ENCODE measurements at places on chromosomes 16 and 17. TPM values are rescaled to one million over a fixed set of nuclear protein-coding genes. Genes with fewer than 3 reads are reported as not detected.

ARSG gene
- 11.7 TPM for total RNA-seq

PNMT gene
- not detected for total RNA-seq

DHRS7C gene
- not detected for total RNA-seq

SPATA22 gene
- 0.81 TPM for total RNA-seq

VAT1L gene
- not detected for total RNA-seq

GPR142 gene
- total RNA-seq: not detected

IRF8 gene
- 14.7 TPM for total RNA-seq

GRCh38 chr17:39123627-39124026 is 27.8 kb downstream of the PLXDC1 start:
- no peak overlapping the region for H3K4me3 ChIP-seq
- no peaks in the 10 kb centered on the region for H3K4me1 ChIP-seq
- no peaks in the 10 kb centered on the region for H3K27me3 ChIP-seq
- H3K27ac ChIP-seq: no peak overlapping the region
- no peaks in the 10 kb centered on the region for H3K36me3 ChIP-seq
- no peak for DNase-seq

DNA sequence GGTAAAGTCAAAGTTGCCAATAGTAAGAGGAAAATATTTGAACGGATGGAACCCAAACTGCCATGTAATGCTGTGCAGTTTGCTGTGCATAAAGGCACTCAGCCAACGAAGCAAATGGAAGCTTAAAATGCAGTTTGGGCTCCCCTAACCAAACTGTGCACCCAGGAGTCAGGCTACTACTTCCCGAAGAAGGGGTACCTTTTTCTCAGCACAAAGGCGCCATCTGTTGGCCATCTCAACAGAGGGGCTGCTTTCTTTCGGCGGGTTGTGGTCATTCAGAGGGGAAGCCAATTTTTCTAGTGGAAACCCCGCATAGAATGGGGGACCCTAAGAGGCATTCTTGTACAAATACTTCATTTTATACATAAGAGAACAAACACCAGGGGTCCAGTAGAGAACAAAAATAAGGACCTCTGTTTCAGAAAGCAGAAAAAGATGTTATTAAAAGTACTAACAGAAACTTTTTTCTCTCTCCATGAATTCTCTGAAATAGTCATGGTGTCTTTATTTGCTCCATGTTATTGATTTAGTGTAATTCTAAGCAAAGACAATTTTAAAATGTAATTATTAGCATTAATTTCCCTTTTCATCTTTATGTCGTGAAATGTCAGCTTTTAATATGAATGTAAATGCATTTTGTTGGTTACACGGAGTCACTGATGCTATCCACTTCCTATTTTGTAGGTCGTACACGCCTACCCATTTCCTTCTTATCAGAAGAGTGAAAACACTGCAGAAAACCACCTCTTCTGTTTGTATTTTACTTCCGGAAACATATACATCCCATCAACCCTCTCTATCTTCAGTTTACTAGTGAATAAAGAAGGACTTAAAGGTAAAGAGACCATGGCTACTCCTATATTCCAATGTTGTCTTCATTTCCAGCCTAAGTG is 453.3 kb downstream of the KCNJ2 start:
- H3K27me3 ChIP-seq: no peaks in the 10 kb centered on the region
- no peak overlapping the region for H3K4me3 ChIP-seq
- peak overlapping the region; percentile 50 for H3K27ac ChIP-seq
- no peak for DNase-seq

DNA sequence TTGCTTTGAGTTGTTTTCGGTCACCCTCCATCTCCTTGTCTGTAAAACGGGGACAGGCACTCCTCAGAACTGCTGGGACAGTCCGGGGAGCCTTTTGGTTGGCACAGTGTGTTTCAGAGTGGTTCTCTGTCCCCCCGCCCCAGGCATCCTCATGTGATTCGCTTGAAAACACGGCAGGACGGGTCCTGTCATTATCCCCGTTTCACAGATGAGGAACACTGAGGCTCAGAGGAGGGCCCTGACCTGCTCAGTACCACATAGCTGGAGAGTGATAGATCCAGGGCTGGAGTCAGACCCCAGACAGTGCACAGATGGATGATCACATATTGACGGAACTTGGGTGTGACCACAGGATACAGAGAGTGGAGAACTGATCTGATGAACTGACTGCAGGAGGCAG is 13.5 kb upstream of the ADGRG1 start:
- no peak for DNase-seq
- no peaks in the 10 kb centered on the region for H3K27me3 ChIP-seq
- H3K27ac ChIP-seq: peak overlapping the region; percentile 32

GRCh38 chr16:19375561-19376158 is 42.0 kb upstream of the TMC5 start:
- H3K4me1 ChIP-seq: peaks cover 10% of the 10 kb centered on the region
- H3K27me3 ChIP-seq: peaks cover 2% of the 10 kb centered on the region
- H3K4me3 ChIP-seq: no peak overlapping the region
- no peaks in the 10 kb centered on the region for H3K36me3 ChIP-seq
- peak; percentile 22 for DNase-seq
- H3K27ac ChIP-seq: no peak overlapping the region

DNA sequence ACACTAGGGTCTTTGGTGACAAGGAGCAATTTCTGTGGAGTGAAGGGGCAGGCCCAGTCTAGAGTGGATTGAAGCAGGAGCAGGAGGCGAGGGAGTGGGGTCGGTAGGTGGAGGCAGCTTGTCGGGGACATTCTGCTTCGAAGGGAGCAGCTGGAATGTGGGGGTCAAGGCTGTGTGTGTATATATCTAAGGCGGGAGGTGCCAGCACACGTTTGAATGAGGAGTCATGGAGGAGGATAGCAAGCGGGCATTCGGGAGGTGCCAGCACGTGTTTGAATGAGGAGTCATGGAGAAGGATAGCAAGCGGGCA is 17.7 kb downstream of the NT5M start:
- no peak for DNase-seq
- no peaks in the 10 kb centered on the region for H3K36me3 ChIP-seq
- H3K27ac ChIP-seq: no peak overlapping the region
- no peaks in the 10 kb centered on the region for H3K4me1 ChIP-seq
- H3K27me3 ChIP-seq: no peaks in the 10 kb centered on the region
- no peak overlapping the region for H3K4me3 ChIP-seq

GRCh38 chr17:76166906-76167305 is 25.9 kb upstream of the FOXJ1 start:
- no peaks in the 10 kb centered on the region for H3K27me3 ChIP-seq
- H3K4me3 ChIP-seq: no peak overlapping the region
- no peak for DNase-seq
- H3K36me3 ChIP-seq: peaks cover 70% of the 10 kb centered on the region
- no peak overlapping the region for H3K27ac ChIP-seq

GRCh38 chr17:73588301-73588846 is 55.9 kb downstream of the SDK2 start:
- no peaks in the 10 kb centered on the region for H3K27me3 ChIP-seq
- peak overlapping the region; percentile 4 for H3K27ac ChIP-seq
- no peak for DNase-seq
- peaks cover 70% of the 10 kb centered on the region for H3K4me1 ChIP-seq
- H3K36me3 ChIP-seq: peaks cover 2% of the 10 kb centered on the region

Data from activated CD4-positive, alpha-beta T cell treated with anti-CD3 and anti-CD28 coated beads, Interleukin-2, amount 10 ng/mL, durations not matched to agents 7 days and 5 days (primary cell).